Colonic mucosa (tissue), 4 donors: ENCODE measurements at places on chromosomes 13 and 19. TPM values are rescaled to one million over a fixed set of nuclear protein-coding genes. Genes with fewer than 3 reads are reported as not detected.

Gene DOCK9
- 52.4 TPM for total RNA-seq

DNA sequence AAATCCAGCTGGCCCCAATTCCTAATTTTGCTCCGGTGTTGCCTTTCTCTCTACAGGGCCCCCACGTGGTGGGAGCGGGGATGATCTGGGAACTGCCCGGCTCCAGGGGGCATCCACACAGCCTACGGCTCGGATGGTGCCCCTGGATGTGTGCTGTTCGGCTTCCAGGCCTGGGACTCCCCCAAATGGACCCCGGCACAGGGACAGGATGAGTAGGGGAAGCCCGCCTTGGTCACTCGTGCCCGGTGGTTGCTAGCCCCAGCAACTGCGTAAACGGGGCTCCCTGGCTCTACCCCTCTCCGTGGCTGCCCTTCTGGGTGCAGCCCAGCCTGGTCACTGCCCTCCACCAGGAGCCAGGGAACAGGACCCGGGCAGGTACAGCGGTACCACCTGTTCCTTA, 111.5 kb downstream of the TEX26 start:
- H3K36me3 ChIP-seq, result no peaks in the 10 kb centered on the region
- no peak overlapping the region for H3K27ac ChIP-seq
- no peaks in the 10 kb centered on the region for H3K27me3 ChIP-seq
- H3K4me3 ChIP-seq, result no peak overlapping the region

DNA sequence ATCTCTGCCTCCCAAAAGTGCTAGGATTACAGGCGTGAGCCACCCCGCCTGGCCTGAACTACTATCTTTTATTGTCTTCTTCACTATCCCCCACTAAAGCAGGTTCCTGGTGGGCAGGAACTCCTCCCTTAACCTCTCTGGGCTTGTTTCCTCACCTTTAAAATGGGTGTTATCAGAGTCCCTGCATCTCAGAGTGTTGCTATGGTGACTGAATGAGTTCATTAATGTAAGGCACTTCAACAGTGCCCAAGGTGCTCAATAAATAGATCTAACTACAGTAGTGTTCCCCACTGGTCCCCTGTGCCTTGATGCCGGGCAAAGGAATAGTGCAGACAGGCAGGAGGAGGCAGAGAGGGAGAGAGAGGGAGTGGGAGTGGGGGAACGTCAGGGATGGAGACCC, 20.5 kb downstream of the CCDC97 start:
- no peak overlapping the region for H3K4me3 ChIP-seq
- no peak overlapping the region for H3K27ac ChIP-seq
- H3K4me1 ChIP-seq, result peaks cover 19% of the 10 kb centered on the region

DNA sequence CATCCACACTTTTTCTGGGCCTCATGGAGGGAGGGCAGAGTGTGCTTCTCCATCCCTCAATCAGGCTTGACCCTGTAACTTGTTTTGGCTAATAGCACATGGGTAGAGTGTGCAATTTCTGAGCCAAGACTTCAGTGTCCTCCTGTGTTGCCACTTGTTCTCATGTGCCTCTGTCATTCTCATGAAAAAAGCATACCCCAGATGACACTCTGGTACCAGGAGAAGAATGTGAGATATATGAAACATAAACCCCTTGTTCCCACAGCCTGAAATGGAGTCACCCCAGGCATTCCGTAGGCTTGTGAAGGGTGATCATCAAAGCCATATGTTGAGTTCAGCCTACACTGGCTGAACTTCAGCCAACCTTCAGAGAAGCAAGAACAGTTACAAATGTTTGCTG, 239.2 kb upstream of the MIR17HG start:
- no peak for DNase-seq
- H3K4me3 ChIP-seq, result no peak overlapping the region
- no peaks in the 10 kb centered on the region for H3K27me3 ChIP-seq
- no peak overlapping the region for H3K27ac ChIP-seq
- H3K4me1 ChIP-seq, result no peaks in the 10 kb centered on the region

GRCh38 chr13:94243551-94243950, 235.9 kb downstream of the DCT start:
- no peaks in the 10 kb centered on the region for H3K4me1 ChIP-seq
- no peaks in the 10 kb centered on the region for H3K36me3 ChIP-seq
- no peak overlapping the region for H3K27ac ChIP-seq
- no peak overlapping the region for H3K4me3 ChIP-seq
- H3K27me3 ChIP-seq, result no peaks in the 10 kb centered on the region
- no peak for DNase-seq

- H3K36me3 ChIP-seq, result no peaks in the 10 kb centered on the region
- no peak overlapping the region for H3K4me3 ChIP-seq
- no peak for DNase-seq
- H3K27ac ChIP-seq, result no peak overlapping the region
Observed at GRCh38 chr19:49340865-49341718, 5.9 kb downstream of the CD37 start.

DNA sequence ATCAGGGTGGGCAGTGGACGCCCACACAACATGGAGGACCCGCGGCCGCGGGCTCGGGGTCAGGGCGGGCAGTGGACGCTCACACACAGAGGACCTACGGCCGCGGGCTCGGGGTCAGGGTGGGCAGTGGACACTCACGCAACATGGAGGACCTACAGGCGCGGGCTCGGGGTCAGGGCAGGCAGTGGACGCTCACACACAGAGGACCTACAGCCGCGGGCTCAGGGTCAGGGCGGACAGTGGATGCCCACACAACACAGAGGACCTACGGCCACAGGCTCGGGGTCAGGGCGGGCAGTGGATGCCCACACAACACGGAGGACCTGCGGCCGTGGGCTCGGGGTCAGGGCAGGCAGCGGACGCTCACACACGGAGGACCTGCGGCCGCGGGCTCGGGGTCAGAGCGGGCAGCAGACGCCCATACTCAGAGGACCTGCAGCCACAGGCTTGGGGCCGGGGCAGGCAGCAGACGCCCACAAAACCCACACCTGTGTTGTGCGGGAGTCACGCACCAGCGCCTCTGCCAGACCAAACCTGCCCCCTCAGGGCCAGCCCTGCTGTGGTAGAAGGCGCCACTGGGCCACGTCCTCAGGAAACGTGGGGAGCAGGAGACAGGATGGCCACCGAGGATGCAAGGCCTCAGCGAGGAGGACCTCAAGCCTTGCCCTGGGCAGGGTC, 27.6 kb upstream of the C13orf46 start:
- no peak for DNase-seq
- H3K4me1 ChIP-seq, result no peaks in the 10 kb centered on the region
- H3K36me3 ChIP-seq, result no peaks in the 10 kb centered on the region
- no peak overlapping the region for H3K27ac ChIP-seq

Gene JOSD2
- total RNA-seq, result 27.0 TPM

Gene RFXAP
- 2.4 TPM for total RNA-seq

DNA sequence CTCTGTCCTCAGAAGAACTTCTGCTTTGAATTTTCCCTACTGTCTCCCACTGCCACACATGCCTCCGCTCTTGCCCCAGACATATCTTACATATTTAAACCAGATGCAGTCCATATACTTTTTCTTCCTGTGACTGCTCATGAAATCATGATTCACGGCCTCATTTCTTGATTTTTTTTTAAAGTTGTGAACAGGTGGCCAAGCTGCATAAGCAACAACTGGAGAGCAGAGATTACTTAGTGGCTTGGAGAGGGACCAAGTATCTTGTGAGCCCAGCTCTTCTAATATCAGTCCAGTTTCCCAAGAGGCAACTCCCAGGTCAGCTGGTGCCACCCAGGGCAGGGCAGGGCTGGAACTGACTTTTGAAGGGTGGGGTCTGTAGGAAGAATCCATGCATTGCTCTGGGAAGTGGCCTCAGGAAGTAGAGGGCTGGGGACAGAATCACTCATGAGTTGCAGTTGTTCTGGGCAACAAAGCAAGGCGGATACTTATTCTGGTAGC, 152.4 kb downstream of the LMO7 start:
- H3K36me3 ChIP-seq, result no peaks in the 10 kb centered on the region
- no peaks in the 10 kb centered on the region for H3K4me1 ChIP-seq
- no peak overlapping the region for H3K4me3 ChIP-seq
- no peaks in the 10 kb centered on the region for H3K27me3 ChIP-seq

Gene ZNF626
- total RNA-seq, result 2.8 TPM

DNA sequence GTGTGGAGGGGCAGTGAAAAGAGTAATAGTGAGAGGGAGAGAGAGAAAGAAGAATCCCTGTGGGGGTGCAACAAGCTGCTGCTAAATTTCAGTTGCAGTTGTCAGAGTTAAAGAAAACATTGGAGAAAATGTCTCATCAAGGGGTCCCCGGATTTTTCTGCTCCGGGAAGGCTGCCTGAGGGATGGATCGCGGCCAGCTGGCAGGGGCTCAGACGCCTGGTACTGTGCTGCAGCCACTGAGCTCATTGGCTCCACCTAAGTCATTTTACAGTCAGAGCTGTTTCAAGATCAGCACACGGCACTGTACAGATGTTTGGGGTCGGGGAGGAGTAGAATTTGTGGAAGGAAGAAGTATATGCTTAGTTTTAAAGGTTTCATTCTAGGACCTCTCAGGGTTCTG, 106.2 kb downstream of the SHISA2 start:
- no peak for DNase-seq
- H3K27me3 ChIP-seq, result no peaks in the 10 kb centered on the region
- no peak overlapping the region for H3K4me3 ChIP-seq
- no peaks in the 10 kb centered on the region for H3K4me1 ChIP-seq
- H3K27ac ChIP-seq, result no peak overlapping the region

Gene PGLYRP1
- total RNA-seq, result not detected

GRCh38 chr13:20550799-20551198, 16.2 kb upstream of the IFT88 start:
- H3K36me3 ChIP-seq, result no peaks in the 10 kb centered on the region
- H3K27me3 ChIP-seq, result no peaks in the 10 kb centered on the region
- H3K27ac ChIP-seq, result no peak overlapping the region
- H3K4me1 ChIP-seq, result peaks cover 4% of the 10 kb centered on the region
- no peak overlapping the region for H3K4me3 ChIP-seq

Gene DCLK1
- total RNA-seq, result 1.5 TPM

DNA sequence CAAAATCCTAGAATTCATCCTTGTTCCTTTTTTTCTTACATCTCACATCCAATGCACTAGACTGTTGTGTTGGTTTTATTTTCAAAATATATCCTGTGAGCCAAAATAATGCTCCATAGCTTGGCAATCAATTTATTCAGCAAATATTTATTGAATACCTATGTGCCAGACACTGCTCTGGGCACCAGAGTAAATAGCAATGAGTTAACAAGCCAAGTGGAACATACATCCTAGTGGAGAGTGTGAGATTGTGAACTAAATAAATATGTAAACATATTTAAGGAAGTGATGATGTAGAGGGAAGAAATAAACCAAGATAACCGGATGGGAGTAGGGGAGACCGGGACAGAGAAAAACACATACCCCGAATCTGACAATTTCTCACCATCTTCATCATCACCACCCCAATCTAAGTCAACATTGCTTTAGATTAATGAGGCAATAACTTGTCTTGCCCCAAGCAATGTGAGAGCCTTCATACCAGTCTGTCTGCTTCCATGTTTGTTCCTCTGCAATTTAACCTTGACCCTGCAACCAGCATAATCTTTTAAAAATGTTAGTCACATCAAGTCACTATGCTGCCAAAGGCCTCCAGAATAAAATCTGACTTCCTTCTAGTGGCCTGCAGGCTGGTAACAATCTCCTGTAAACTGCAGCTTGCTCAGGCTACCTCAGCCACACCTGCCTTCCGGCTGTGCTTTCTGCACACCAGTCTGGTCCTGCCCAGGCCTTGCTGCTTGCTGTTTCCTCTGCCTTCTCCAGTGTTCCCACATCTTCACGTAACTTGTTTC, 199.2 kb downstream of the DLEU7 start:
- peak; percentile 28 for DNase-seq
- H3K27ac ChIP-seq, result no peak overlapping the region
- H3K27me3 ChIP-seq, result no peaks in the 10 kb centered on the region
- H3K36me3 ChIP-seq, result no peaks in the 10 kb centered on the region
- H3K4me3 ChIP-seq, result no peak overlapping the region
- no peaks in the 10 kb centered on the region for H3K4me1 ChIP-seq

DNA sequence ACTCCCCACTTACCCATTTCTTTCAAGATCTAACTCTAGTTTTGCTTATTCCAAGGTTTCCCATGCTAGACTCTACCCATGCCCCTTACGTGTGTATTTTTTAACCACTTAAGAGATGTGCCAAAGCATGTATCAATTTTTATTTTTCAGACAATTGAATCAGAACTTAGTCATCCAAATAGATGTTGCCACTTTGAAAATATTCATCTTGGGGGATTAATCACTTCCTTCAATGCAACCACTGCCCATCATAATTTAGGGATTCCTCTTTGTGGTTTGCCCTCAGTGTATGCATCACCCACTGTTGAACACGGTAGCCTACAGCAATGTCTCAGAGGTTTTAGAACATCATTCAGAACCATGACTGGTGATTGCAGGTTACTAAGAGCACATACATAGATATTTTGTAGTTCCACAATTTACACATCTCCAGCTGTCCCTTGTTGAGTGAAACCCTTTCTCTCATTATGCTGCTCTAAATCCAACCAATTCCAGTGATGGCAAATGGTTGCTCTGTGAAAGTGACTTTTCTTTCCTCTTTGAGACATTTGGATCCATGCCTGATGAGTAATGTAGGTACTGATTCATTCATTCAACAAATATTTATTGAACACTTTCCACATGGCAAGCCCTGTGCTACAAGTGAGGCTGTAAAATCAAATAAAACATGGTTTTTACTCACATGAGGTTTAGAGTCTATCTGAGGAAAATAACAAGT, 60.6 kb upstream of the SERP2 start:
- DNase-seq, result peak; percentile 6
- H3K4me3 ChIP-seq, result no peak overlapping the region
- no peaks in the 10 kb centered on the region for H3K36me3 ChIP-seq

DNA sequence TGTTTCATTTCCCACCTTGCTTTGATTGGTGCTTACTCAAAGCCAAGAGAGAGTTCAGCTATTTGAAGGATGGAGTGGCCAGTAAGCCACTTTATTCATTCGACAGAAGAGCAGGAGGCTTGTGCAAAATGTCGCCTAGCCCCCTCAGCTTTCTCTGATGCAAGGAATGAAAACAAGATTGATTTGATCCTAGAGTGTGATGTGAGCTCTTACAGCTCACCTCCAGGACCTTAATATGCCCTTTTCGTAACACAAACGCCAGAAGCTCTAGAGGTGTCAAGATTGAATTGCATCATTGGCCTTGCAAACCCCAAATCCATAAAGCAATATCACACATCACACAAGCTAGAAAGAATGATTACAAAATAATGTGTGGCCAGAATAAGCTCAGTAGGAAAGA, 36.4 kb downstream of the TEX29 start:
- no peaks in the 10 kb centered on the region for H3K36me3 ChIP-seq
- H3K27ac ChIP-seq, result no peak overlapping the region
- DNase-seq, result no peak
- H3K27me3 ChIP-seq, result no peaks in the 10 kb centered on the region
